Foreskin fibroblast (primary cell): ENCODE measurements at places on chromosomes 7 and 10.

DNA sequence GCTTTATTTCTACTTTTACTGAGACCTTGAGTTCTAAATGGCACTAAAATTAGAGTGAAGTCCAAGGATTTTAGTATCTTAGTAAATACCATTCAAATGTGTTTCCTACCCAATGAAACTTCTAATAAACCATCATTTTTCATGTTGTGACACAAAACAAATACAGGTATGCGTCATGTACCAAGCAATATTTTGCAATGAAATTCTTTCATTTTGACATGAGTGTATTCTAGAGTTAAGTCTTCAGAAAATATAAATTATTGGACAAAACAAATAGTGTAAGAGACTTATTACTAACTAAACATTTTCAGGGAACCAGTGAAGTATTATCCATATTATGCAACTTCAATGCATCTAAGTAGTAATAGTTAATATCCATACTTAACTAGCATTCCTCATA lies 16.5 kb downstream of the HGF start:
- no peak for DNase-seq

GRCh38 chr7:65980478-65981250 lies 1.3 kb downstream of the GUSB start:
- peak; percentile 37 for DNase-seq

DNA sequence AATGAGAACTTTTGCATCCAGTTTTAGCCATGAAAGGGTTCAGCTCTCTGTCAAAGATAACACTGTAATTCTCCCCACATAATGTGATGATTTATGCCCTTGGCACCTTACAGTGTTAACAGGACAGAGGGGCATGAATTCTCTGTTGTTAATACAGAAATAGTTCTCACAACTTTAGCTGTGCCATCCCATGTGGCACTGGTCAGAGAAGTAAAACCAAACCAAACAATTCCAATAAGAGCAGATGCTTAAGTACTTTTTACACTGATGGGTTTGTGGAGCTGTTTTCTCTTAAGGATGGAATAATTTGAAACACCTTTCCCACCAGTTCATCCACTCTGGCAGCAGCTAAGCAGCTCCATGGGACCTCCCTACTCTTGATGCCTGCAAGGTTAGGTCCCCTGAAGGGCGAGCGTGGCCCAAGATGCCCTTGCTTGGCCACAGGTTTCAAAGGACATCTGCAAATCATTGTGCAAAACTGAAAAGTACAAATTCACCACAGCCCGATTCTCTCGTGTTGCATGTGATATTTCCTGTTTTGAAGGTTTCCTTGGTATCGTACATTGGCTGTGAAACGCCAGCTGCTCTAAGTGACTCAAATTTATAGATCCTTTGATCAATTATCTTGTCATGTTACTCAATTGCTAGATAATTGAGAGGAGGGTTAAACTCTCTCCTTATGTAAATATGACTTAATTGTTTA lies 82.5 kb upstream of the CREB5 start:
- DNase-seq: no peak

DNA sequence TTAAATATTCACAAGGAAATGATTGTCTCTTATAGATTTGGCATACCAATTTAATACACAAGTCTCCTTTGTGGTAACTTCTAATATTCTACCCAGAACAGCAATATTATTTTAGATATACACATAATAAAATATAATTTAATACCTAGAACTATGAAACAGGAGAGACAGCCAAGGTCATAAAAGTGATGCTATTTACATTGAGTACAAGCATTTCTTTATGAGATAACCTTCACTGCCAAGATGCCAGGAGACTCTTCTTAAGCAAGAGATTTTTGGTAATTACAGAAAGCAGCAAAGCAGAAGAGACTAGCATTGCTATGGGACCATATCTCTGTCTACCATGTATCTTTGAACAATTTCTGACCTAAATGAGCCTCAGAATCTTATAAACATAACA lies 764.6 kb upstream of the GHITM start:
- no peak for DNase-seq

DNA sequence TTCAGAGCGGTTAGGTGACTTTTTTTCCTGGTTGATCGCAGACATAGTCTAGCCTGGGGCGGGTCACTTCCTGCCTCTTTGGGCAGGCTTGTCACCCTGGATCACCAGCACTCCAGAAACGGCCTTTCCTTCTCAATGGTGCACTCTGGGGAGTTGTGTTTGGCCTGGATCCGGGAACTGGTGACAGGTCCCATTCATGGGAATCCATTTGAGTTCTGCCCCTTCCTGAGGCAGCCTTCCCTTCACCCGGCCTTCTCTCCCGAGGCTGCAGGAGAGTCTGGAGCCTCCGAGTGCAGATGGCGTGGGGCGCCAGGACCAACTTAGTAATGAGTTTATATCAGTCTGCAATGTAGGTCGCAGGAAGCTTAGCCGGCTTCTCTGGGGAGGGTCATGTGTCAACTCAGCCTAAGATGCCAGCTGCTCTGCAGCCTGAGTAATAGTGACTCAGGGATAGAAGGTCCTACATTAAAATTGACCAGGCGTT lies 54.2 kb downstream of the TACR2 start:
- peak; percentile 79 for DNase-seq

- DNase-seq: no peak
These were observed 1222.1 kb upstream of the AUTS2 start for GRCh38 chr7:68376131-68376661.

DNA sequence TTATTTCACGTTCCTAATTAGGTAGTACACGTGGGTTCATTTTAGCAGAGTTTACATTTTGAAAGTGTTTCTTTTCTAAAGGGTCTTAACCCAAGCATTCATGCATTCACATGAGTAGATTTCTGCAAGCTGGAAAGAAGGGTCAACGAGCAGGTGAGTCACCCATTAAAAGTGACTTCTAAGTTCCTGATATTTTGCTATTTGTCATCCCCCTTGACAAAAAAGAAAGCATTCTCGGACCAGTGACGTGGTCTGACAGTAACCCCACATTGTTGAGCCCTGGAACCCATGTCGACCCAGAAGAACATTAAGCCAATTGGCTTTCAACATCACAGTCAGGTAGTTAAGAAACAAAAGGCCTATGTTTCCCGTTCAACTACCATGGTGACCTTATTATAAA lies 49.6 kb downstream of the ABCB5 start:
- no peak for DNase-seq

DNA sequence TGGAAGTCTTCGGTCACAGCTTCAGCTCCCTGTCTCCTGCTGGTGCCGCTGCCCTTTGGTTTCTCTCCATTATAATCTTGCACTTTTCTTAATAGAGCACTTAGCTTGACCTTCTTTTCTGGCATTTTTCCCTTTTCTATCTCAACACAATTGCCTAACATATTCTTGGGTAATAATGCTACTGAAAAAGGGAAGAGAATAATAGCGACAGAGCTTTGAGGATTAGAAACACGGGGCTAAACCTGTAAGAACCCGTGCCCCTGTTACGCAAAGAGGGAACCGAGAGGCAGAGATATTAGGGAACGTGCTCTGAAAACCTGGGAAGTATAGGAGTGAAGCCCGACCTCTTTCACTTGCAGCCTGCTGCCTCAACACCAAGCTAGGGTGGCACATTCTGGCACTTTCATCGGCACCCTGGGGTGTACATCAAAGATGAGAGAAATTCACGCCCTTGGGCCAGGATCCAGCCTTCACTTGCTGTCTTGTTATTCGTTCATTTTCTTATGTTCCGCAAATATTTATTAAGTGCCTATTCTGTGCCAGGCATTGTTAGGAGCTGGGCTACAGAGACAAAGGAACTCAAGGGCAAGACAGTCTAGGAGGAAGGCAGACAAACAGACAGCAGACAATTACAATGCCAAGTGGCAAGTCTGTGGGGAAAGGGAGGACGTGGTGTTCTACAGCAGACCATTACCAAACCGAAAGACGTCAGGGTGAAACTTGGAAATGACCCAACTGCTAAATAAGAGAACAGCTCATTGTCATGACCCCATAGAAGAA lies 33.0 kb upstream of the GALNTL5 start:
- DNase-seq: no peak

GRCh38 chr7:11593322-11593721 lies 238.7 kb downstream of the THSD7A start:
- DNase-seq: no peak

DNA sequence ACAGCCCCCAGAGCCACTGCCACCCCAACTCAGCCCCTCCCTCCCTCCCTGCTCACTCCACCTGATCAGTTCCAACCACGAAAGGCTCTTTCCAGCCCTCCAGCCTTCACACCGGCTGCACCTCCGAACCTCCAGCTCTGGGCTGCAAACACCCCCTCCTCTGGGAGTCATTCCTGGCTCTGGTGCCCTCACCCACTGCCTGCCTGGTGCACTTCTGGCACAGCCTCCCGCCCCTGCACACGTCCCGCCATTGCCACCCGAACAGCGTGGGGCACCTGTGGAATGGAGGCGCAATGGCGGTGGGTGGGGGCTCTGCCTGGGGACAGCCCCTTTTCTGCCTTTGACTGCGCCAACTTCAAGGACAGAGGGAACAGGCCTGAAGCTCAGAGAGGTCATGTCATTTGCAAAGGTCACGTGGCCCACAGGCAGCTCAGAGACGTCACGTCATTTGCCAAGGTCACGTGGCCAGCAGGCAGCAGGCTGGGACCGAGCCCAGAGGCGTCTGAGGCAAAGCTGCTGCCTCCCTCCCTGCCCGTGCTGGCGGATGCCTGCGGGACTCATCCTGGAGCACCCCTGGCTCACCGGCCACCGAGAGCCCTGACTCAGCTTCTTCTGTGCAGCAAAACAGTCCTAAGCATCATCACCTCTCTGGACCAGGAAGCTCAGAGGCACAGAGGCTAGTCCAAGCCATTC lies 76.0 kb upstream of the DNAAF5 start:
- no peak for DNase-seq

DNA sequence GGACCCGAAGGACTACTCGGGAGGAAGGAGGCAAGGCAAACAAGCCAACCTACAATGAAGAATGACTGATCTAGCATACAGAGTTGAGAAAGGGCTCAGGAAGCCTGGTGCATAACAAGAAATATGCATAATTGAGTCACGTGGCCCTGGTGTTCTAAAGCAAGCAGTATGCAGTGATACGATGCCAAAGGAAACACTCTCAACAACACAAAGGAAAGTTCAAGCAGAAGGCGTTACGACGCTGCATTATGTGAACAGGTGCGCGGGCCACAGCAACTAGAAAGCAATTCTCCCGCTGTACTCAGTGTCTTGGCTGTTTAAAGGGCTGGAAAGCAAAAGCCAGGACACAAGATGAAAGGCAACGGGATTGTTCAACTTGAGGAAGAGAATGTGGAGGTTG lies 100.8 kb downstream of the PRTFDC1 start:
- DNase-seq: no peak

DNA sequence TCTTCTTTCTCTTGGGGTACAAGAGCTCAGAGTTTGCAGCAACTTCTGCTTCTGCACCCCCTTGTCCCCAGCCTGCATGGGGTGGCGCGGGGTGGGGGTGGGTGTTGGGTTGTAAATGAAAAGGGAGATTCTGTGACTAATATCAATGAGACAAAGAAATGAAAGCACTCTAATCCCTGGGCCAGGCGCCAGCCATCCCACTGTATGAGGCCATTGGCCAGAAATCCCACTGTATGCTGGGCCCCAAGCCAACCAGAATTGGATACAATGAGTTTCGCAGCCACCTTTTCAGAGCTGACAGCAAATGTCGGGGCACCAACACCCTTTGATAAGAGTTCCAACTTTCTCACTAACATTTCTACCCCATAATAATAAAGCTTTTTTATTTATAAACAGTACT lies 10.9 kb upstream of the PTN start:
- DNase-seq: no peak

DNA sequence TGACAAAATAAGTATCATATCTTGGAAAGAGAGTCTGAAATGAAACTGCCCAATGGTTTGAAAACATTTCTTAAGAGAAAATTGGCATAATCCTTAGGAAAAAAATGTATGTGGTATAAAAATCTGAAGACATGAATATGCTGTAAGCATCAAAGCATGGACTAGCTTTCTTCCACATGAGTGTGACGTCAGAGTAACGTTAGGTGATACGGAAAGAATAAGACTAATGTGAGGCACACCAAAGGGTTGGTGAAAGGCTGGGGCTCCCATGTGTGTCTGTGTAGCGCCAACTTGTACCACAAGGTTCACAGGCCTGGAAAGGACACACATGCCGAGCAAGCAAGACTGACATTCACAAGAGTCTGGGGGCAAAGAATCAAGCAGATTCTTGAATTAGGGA lies 238.1 kb upstream of the GLI3 start:
- no peak for DNase-seq

- no peak for DNase-seq
These were observed 80.7 kb upstream of the KIAA1217 start for GRCh38 chr10:24128066-24128730.

- peak; percentile 79 for DNase-seq
These were observed 3.5 kb upstream of the GNGT1 start for GRCh38 chr7:93902777-93903423.

DNA sequence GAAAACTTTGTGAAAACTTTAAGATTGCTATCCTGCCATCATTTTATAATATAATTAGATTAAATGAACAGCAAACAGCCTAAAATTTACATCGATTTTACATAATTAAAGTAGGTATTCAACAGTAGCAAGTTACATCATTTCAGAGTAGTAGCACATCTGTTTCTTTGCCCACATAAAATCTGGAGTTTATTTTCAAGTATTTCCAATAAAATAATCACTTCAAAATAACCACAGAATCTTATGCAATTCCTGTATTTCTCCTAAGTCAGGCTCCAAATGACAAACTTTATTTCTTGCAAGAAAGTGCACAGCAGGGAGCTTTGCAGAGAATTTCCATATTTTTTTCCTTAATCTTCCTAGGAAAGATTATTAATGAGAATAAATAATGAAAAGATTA lies 82.6 kb downstream of the CUBN start:
- DNase-seq: no peak

DNA sequence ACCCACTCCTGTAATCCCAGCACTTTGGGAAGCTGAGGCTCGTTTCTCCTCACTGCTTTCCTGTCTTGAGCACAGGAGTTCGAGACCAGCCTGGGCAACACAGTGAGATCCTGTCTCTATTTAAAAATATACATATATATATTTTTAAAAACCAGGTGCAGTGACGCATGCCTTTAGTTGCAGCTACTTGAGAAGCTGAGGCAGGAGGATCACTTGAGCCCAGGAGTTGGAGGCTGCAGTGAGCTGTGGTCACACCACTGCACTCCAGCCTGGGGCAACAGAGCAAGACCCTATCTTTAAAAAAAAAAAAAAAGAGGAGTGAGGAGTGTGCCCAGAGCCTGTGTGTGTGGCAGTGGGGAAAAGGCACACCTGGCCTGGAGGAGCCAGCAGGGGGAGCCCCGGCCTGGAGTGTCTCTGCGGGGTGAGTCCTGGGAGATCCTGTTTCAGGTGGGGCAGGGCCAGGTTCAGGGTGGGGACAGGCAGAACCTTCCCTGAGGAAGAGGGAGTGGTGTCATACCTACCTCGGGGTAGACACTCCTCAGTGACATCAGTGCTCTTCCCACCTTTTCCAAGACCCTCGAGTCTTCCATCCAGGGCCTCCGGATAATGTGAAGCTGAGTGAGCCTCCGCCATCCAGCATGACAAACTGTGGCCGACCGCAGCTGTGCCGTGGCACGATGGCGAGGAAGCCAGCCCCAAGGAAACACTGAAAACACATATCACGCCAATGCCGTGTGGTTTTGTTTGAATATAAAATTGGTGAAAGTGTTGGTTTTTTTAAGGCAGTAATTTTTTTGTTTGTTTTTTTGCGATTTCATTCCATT lies 9.0 kb upstream of the ARPC1B start:
- DNase-seq: no peak
